ENCODE measurements at places on chromosomes 7 and 10.

- DNase-seq, result no peak
These were observed 17.4 kb downstream of the ZCWPW1 start for GRCh38 chr7:100411101-100411500.

DNA sequence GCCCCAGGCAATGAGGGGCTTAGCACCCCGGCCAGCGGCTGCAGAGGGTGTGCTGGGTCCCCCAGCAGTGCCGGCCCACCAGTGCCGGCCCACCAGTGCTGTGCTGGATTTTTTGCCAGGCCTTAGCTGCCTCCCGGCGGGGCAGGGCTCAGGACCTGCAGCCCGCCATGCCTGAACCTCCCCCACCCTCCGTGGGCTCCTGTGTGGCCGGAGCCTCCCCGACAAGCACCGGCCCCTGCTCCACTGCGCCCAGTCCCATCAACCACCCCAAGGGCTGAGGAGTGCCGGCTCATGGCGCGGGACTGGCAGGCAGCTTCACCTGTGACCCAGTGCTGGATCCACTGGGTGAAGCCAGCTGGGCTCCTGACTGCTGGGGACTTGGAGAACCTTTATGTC lies 3.5 kb upstream of the ACSL5 start:
- DNase-seq, result no peak

- DNase-seq, result no peak
These were observed 316.6 kb downstream of the TYW1 start for GRCh38 chr7:67313213-67313612.

DNA sequence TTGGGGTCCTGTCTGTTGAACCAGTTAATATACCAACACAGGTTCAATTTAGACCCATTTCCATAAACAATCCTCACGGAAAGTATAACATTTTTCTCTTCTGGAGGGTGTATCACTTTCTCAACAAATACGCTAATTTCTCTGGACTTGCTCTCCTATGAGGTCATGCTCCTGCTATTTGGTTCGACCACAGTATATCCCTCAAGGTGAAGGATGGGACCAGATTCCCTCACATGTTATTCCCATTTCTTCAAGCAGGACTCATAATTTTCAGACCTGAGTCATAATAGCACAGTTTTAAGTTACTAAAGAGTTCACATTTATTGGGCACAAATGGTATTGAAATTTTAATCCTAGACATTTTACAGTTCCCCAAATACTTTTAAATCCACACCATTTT lies 57.2 kb downstream of the ADAM12 start:
- DNase-seq, result no peak

DNA sequence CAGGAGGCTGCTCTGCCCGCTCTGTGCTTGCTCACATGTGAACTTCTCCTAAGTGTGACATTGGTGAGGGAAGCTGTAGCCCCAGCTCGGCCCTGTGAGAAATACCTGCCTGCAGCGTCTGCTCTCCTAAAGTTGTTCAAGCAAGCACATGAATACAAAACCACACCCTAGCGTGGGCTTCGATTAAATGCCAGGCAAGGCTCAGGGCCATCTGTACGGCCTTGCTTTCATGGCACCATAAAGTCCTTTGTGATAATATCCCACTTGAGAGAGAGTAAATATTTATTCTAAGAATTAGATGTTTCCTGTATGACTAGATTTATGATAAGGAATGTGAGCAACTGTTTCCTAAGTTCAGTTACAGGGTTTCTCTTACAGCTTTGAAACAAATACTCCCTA lies 262.8 kb upstream of the KLF14 start:
- DNase-seq, result no peak

GRCh38 chr10:79247373-79248137 lies 99.7 kb upstream of the PPIF start:
- DNase-seq, result no peak

GRCh38 chr7:4799508-4800268 lies 24.3 kb downstream of the AP5Z1 start:
- no peak for DNase-seq

GRCh38 chr7:128530855-128531104 lies 54.2 kb downstream of the METTL2B start:
- no peak for DNase-seq

DNA sequence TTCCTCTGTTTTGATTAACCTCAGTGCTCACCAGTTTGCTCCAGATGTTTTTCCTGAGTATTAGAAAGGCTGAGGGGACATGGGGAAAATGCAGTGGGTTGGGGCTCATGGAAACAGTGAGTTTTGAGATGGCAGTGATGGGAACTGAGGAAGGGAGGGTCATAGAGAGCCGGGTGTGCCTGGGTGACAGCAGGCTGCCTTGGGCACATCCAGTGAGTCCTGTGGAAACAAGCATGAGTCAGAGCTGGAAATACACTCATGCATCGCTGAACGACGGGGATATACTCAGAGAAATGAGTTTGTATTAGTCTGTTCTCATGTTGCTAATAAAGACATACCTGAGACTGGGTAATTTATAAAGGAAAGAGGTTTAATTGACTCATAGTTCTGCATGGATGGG lies 202.2 kb downstream of the TMEM178B start:
- DNase-seq, result peak; percentile 30

DNA sequence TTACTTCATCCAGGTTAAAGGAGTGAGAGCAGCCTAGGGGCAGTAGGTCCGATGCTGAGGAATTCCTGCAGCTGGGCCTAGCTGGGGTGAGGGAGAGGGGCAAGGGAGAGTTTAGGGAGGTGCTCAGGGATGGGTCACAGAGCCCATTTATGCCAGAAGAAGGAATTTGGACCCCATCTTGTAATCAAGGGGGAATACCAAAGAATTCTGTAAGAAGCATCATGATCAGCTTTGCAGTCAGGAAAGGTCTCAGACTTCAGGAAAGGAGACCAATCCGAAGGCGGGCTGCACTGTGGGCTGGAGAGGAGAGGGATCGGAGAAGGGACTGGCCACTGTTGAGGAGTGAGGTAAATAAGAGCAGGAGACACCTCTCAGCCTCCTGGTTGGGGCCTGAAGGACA lies 566.6 kb upstream of the MGMT start:
- DNase-seq, result no peak

DNA sequence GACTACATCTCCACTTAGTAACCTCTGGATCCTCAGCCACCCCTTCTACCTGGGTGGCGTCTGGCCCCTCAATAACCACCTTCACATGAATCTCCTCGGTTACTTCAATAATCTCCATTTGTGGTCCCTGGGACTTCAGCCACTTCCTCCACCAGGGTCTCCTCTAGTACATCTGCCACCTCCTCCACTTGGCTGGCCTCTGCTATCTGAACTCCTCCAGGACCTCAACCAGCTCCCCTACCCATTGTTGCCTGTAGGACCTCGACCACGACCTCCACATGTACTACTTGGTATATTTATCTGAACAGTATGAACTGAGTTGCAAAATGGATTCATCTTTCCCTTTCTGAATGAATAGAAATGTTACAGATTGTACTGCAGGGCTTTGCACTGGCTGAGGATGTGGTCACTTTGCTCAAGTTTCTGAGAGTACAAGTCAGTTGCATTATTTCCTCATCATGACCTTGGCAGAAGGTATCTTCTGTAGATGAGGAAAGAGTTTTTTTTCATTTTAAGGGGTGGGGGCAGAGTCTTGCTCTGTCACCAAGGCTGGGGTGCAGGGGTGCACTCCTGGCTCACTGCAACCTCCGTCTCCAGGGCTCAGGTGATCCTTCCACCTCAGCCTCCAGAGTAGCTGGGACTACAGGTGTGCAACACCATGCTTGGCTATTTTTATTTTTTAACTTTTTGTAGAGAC lies 36.0 kb downstream of the MAT1A start:
- no peak for DNase-seq

DNA sequence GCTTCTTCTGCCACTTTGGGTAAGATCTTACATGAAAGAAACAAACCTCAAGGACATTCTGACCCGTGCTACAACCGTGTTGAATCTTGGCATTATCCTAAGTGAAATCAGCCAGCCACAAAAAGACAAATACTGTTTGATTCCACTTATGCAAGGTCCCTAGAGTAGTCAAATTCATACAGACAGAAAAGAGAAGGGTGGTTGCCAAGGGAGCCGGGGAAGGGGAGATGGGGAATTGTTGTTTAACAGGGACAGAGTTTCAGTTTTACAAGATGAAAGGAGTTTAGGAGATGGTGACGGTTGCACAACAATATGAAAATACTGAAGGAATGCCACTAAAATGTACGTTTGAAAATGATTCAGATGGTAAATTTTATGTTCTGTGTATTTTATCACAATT lies 12.2 kb upstream of the CLEC2L start:
- DNase-seq, result no peak

DNA sequence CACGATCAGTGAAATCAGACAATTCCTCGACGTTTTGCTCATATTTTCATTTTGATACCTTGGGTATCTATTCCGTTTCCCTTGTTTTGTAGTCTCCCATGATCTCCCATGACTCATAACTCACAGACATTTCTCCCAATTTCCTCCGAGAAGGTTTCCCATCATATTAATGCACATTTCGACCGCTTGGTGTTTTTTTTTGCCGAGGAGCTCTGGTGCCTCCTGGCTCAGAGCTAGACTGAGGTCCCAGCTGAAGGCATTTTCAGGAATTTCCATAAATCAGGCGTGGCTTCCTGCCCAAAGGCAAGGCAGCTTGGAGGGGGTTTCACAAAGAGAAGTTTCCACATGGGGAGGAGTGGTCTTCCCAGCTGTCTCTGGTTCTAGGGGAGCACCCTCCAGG lies 148.2 kb upstream of the TNS3 start:
- no peak for DNase-seq

- peak; percentile 81 for DNase-seq
These were observed 1.5 kb upstream of the RGS10 start for GRCh38 chr10:119543814-119544642.

DNA sequence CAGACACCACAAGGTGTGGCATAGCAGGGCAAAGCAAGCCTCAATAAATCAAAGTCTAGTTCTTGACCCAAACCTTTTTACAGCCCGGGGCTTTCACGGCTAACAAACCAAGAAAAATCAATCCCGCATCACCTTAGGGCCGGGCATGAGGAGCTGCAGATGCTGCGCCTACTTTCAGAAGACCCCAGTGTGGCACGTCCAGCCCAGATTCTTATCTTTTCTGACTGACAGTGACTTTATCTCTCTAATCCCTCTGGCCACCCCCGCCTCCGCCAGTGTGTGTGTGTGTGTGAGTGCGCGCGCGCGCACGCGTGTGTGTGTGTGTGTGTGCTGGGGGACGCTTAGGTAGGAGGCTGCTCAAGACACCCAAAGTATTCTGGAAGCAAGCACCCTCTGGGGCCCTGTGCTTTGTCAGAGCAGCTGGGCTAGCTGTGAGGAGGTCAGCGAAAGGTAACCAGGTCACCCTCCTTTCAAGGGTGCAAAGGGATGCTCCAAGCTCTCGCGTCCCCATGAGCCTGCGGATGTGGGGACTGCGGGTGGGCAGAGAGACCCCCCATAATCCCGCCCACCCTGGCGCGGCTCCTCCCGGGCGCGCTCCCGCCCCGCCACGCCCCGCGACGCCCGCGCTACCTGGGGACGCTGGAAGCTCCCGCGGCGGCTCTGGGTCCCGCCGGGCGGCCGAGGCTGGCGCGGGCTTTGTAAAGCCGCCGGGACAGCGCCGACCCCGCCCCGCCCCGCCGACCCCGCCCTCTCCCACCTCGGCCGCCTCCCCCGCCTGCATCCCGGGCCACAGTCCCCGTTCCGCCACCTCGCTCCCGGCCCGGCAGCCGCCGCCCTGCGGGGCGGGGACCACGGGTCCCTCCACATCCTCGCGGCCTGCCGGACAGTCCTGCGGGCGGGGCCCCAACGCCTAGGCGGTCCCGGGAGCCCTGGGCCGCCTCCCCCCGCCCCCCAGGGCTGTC lies 57.1 kb upstream of the RHOBTB1 start:
- DNase-seq, result peak; percentile 48

DNA sequence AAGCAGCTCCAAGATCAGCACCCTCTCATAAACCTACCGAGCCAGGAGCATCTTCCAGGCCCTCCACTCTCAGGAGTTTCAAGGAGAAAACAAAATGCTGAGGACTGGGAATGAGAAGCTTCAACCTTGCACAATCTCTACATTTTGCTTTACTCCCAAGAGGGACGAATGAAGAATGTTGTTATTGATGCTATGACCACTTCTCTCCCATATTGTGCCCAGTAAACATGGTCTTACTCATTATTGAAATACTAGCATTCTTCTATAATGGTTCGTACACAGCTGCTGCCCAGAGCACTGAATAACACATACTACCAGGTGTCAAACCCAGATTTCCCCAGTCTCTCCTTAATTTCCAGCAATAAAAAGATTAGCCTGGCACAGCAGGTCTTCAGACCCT lies 63.4 kb upstream of the BET1 start:
- DNase-seq, result no peak

GRCh38 chr10:121232494-121232893 lies 365.8 kb downstream of the FGFR2 start:
- no peak for DNase-seq

GRCh38 chr10:132187430-132188138 lies 836 bp downstream of the DPYSL4 start:
- no peak for DNase-seq

GRCh38 chr10:43287056-43288007 lies 20.5 kb upstream of the RASGEF1A start:
- DNase-seq, result peak; percentile 25

- DNase-seq, result peak; percentile 50
These were observed 12.6 kb downstream of the UCMA start for GRCh38 chr10:13221572-13221971.

- DNase-seq, result no peak
These were observed 328.7 kb downstream of the TCERG1L start for GRCh38 chr10:130982802-130983201.

GRCh38 chr7:93757426-93757825 lies 133.1 kb downstream of the TFPI2 start:
- DNase-seq, result peak; percentile 9

- no peak for DNase-seq
These were observed 733.1 kb downstream of the TYW1 start for GRCh38 chr7:67729771-67730170.

- DNase-seq, result no peak
These were observed 127.5 kb upstream of the TNS3 start for GRCh38 chr7:47709451-47709850.

DNA sequence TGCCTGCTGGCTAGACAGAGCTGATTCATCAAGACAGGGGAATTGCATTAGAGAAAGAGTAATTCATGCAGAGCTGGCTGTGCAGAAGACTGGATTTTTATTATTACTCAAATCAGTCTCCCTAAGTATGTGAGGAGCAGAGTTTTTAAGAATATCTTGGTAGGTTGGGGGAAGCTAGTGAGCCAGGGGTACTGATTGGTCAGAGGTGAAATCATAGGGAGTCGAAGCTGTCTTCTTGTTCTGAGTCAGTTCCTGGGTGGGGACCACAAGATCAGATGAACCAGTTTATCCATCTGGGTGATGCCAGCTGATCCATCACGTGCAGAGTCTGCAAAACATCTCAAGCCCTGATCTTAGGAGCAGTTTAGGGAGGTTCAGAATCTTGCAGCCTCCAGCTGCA lies 39.8 kb downstream of the FOXI2 start:
- DNase-seq, result peak; percentile 1

- DNase-seq, result no peak
These were observed 142.3 kb downstream of the VPS50 start for GRCh38 chr7:93374345-93374940.

- DNase-seq, result no peak
These were observed 275.6 kb upstream of the AOAH start for GRCh38 chr7:36999626-37000485.

- DNase-seq, result peak; percentile 6
These were observed 1.2 kb downstream of the TBXAS1 start for GRCh38 chr7:139830292-139830691.
